MCF 10A (cell line): ENCODE measurements at places on chromosomes 6 and 20.
A peak's percentile ranks its signal among the peaks of the same experiment; 100 is the strongest.

- no peak for DNase-seq
Observed at GRCh38 chr6:9834233-9834632, 580.6 kb downstream of the TFAP2A start.

DNA sequence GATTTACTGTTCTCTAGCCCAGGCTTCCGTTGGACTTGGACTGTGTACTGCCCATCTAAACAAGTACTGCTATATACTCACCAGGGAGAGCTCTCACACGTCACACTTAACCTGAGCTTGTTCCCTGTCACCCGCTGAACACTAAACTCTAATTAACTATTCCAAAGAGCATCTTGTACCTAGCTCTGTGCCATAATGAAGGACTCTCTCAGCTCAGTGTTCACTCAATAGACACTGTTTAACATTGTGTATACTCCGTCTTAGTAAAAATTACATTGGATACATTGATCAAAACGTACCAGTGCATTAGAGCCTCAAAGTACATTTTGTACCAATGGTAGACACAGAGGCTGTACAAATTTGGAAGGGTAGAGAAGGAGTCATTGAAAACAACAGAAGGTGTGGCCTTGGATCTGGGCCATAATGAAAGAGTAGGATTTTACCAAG, 55.4 kb upstream of the EPHA7 start:
- no peak for DNase-seq

- no peak for DNase-seq
Observed at GRCh38 chr20:2618815-2619214, 33.6 kb upstream of the NOP56 start.

- DNase-seq = no peak
Observed at GRCh38 chr6:32171234-32171633, 4.7 kb downstream of the AGPAT1 start.

DNA sequence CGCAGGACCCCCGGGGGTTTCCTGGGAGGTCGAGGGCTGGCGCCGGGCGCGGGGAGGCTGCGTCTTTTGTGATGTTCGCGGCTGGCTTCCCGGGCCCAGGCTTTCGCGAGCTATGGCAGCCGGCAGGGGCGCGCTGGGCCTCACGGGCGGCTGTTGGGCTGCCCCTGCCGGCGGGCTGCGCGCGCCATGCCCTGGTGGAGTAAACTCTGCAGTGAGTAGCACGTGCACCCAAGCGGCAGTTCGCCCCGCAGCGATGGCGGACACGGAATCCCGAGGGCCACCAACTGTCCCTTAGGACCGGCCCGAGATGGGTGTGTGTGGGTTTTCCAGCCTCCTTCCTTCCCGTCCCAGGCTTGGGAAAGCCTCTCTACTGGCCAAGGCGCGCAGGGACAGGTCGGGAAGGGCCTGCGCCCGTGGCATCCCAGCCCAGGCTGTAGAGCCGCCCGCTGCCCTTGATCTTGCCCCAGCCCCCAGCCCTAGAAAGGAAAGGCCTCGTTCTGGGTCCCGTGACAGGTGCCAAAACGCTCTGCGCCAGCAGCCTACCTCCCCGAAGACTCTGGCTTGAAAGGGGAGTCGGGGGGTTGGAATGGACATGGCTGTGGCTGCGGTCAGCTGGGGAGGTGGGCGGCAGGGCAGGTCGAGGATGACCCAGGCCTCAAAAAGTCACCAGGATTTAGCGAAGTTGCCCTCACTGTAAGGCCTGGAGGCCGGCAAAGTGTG, 49.7 kb downstream of the ZBTB2 start:
- DNase-seq = no peak

DNA sequence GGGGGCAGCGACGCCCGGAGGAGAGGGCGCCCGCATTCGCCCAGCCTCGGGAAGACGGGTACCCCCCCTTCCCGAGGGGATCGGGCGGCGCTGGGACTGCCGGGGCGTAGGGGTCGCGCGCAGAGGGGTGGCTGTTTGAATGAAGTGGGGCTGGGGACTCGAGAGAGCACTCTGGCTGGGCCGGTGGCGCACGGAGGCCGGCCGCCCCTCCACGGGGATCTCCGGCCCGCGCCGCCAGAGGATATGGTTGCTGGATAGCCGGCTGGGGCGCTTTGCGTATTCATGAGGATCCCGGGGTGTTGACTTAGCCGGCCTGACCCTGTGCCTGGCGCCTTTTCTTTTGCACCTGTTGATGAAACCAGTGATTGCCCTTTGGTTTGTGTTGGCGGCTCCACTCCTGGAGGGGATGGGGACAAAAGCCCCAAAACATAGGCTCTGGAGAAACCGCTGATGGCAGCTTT, 469 bp downstream of the SYNJ2 start:
- peak; percentile 40 for DNase-seq

DNA sequence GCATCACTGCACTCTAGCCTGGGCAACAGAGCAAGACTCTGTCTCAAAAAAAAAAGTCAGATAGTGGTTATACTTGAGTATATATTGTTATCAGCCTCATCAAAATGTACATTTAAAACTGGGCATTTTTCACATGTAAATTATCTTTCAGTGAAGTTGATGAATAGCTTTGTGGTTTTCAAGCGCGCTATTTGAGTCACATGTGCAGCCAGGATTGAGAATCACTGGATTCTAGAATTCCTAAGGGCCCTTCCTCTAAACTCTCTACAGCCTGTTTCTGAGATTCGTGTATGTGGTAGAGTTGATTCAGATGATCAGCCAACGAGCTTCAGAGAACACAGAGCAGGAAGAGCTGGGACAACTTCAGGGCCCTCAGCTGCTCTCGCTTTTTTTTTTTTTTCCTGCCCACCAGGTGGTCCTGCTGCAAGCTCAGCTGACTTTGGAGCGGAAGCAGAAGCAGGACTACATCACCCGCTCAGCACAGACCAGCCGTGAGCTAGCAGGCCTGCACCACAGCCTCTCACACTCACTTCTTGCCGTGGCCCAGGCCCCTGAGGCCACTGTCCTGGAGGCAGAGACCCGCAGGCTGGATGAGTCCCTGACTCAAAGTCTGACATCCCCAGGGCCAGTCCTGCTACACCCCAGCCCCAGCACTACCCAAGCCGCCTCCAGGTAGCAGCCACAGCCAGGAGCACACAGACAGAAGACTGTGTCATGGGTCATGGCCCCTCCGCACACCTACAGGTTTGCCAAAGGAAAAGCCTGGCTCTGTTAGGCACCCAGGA, 18.3 kb downstream of the C20orf173 start:
- DNase-seq = no peak

GRCh38 chr6:116002756-116003155, 57.9 kb downstream of the FRK start:
- DNase-seq = no peak

GRCh38 chr6:131642565-131642964, 5.5 kb downstream of the ENPP3 start:
- no peak for DNase-seq

DNA sequence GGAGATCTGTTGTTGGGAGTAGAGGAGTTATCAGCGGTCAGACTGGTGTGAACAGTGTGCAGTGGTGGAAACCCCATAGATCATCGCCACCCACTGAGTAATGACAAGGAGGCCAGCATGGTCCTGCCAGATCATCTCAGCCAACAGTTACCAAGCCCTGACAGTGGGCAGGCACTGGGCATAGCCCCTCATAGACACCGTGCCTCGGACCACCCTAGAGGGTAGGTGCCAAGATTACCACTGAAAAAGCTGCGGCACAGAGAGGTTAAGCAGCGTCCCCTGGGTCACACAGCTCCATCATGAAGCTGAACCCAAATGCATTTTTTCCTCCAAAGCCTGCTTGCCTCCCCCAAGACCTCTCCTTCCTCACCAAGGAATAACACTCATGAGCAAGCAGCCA, 21.5 kb upstream of the BMP7 start:
- DNase-seq = no peak

DNA sequence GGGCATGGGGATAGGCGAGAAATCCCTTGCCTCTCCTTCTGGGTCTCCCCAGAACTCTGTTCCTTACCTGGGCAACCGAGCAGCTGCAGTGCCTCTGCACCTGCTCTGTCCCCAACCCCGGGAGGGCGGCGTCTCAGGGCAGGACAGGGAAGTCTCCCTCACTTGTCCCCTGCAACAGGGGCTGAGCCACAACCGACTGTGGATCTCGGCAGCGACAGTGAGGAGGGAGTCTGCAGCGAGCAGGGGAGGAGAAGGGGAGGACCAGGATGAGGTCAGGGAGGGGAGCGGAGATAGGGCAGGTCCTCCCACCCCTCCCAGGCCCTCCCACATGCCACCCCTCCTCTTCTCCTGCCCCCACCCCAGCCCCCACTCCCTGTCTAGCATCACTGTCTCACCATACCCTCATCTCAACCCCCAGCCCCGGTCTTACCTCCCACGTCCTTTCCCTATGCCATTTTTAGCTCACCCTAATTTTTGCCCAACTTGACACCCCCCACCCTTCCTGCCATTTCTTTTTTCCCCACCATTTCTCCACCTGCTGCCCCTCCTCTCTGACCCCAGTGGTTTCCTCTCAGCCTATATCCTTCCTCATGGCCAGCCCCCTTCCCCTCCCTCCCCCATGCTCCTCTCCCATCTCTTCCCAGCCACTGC, at the start of gene TNXB:
TSS of gene TNXB (minus strand) at position 225 of the 651 bp plus-strand sequence. CDS start 11,140 bp downstream, outside the sequence.
- no peak for DNase-seq

GRCh38 chr20:25281541-25281991, 33.7 kb downstream of the PYGB start:
- DNase-seq = no peak

DNA sequence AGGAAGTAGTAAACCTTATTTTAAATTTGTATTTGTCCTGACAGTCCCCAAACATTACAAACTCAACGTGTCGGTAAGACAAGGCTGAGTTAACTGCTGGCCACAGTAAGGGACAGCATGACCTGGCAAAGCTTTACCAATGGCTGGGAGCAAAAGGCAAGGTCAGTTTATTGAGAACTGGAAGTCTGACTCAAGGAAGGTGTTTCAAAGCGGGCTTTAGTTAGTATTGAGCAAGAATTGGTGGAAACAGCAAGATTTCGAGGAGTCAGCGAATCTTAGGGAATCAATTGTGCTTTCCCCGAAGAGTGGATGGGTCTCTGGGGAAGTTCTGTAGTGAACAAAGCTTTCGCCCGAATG, 885 bp upstream of the GZF1 start:
- DNase-seq = peak; percentile 44

GRCh38 chr20:54633374-54634355, 158.3 kb downstream of the DOK5 start:
- DNase-seq = no peak
